ENCODE measurements at places on chromosomes 7 and 10.

GRCh38 chr10:43194859-43195258 lies 56.6 kb downstream of the CSGALNACT2 start:
- DNase-seq, result no peak

- DNase-seq, result no peak
Measured at GRCh38 chr7:146117576-146117975, 975 bp downstream of the CNTNAP2 start.

- no peak for DNase-seq
Measured at GRCh38 chr7:106143711-106144337, 31.7 kb upstream of the SYPL1 start.

DNA sequence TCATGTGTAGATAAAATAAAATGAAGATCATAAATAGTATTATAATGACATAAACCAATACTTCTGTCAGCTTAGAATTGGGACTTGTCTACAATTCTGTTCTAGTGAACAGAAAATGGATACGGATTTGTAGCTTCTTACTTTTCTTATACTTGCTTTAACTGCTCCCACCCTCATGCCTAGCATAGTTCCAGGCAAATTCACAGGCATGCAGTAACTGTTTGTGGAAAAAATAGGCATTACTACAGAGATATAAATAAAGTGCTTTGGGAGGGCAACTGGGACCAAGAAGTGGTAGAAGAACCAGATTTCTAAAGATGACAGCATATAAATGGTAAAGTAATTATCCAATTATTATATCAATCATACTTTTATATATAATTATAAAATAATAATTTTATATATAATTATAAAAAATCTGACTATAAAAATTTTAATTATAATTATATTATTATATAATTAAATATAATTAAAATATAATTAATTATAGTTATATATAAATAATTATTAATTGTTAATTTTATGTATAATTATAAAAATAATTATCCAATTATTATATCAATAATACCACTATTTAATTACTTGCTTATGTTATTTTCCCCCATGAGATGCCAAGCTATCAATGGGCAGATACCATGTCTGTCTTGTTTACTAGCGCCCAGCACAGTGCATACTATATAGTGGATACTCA lies 144.1 kb downstream of the NOC3L start:
- no peak for DNase-seq

DNA sequence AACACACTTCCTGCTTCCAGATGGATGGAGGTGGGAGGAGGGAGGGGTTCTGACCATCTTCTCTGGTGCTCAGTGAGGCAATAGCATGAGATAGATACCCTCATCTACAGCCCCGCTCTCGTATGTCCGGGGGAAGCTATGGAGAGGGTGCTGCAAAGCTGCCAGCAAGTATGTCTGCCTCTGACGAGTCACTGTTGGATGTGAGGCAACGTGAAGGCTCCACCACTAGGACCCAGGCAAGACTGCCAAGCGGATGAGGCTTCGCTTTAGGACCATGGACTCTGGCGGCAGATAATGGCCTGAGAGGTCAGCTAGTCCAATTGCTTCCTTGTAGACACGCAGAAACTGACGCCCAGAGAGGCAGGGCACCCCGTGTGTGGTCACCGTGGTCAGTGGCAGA lies 601.6 kb downstream of the PTPRN2 start:
- no peak for DNase-seq

- no peak for DNase-seq
Measured at GRCh38 chr7:73690646-73691045, 7.2 kb downstream of the BUD23 start.

All from retina (tissue), 1 donor.